Fibroblast of skin of scalp (primary cell): ENCODE measurements at places on chromosomes 7 and 10.
A peak's percentile ranks its signal among the peaks of the same experiment; 100 is the strongest.

DNA sequence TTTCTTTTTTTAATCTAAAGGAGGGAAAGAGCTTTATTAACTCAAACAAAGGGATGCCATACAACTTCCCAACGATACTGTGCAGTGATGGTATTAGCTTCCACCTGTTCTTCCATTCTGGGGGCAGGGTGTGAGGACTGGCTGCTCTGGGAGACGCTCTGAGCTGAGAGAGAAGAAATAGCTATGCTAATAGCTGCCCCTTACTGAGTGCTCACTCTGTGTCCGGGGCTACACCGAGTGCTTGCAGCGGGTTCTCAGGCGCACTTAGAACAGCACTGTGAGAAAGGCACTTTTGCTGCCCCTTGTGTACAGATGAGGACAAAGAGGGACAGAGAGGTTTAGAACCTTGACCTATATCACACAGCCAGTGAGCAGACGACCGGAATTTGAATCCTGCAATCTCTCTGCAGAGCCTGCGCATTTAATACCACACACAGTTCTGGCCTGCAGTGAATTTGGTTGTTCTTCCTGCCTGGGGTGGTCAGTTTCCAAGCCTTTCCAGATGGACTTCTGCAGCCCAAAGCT lies 142.2 kb downstream of the PLPP4 start:
- no peak for DNase-seq

DNA sequence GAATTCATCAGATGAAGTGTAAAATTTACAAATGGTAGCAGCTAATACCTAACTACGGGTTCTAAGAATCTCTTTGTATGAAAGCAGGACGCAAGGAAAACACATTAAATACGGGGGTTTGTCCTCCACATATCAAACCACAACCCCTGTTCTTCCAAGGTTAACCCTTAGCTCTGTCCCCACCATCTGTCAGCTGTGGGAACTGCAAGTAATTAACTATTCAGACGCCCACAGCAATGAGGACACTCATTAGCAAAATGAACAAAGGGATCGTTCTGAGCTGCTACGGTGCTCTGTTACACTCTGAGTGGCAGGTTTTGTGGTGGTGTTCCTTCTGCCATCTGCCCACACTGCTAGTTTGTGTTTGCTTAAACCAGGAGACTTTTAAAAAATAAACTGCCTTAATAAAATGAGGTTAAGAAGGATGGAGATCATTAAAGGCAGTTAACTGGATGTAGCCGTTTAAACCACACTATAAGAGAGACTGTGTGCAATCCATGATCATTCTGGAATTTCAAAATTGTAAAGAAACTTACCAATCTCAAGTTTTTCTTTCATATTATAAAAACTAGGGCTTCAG lies 51.4 kb downstream of the C10orf67 start:
- peak; percentile 25 for DNase-seq

DNA sequence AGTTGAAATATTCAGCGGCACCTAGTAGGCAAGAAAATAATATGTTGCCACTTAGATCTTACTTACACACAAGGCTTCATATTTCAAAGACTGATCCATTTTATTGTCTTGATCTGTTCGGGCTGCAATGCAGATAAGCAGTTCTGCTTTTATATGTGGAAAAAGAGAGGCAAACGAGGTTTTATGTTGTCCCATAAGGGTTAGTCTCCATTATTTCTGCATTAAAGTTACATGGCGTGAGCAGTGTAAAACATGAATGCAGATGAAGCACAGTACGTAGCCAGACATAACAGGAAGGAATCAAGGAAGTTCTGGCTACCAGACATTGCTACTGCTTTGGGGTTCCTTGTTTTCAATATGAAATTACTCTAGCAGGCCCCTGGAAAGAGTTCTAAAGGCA lies 224.8 kb downstream of the BBS9 start:
- DNase-seq: no peak

GRCh38 chr7:104357166-104357565 lies 28.8 kb downstream of the LHFPL3 start:
- no peak for DNase-seq

DNA sequence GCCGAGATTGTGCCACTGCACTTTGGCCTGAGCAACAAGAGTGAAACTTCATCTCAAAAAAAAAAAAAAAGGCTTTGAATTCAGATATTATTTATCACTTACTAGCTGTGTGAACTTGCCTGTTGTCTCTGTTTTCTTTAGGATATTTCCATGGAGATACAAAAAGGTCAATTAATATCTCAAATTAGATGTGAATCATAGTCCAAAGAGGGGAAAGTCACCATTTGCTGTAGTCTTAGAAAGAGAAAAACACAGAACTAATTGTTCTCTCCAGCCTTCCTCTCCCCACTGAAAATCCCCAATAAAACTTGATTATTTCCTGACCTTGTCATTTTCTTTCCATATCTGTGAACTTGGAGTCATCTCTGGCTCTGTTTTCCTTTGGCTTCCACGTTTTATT lies 21.2 kb downstream of the HEPACAM2 start:
- DNase-seq: no peak

DNA sequence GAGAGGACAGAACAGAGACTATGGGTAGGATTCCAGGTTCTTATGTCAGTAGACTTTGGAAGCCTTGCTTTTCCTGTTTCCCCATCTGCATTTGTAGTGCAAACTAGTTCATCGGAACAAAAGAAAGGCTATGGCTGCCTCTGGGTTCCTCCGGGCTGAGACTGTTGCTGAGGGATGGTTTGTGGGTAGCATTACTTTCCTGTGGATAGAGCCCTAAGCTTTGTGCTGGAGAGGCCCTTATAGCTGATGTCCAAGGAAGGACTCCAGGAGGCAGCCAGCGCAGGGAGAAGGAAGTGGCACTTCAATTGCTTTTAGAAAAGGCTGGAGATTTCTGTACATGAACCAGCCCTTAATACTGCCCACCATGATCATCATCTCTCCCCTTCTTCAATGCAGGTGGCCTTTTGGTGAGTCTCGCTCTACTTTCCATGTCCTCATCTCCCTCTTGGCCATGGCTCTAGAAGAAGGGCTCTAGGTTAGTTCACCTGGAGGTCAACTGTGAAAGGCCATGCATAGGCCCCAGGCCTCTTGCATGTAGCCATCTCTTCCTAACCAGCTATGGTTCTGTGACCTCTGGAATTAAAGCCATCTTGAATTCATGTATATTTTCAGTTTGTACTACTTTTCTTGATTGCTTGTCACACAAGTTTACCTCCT lies 15.4 kb downstream of the MXI1 start:
- no peak for DNase-seq

DNA sequence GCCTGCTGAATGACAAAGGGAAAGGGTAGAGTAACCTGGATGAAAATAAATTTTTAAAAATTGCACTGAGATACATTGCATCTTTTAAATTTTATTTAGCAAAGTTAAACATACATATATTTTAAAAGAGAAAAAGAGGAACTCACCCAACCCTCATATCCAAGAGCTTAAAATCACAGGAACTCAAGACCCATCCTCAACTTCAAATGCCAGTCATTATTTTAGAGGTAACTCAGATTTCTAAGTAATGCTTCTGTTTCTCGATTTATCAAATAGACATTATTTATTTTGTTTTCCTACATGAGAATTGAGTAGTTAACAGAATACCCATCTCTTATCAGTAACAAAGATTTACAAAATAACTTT lies 32.4 kb upstream of the KMT2E start:
- DNase-seq: no peak

GRCh38 chr10:63671317-63671937 lies 150.2 kb downstream of the REEP3 start:
- DNase-seq: peak; percentile 93

- DNase-seq: no peak
Measured at GRCh38 chr10:91593366-91593765, 39.5 kb downstream of the PPP1R3C start.

- peak; percentile 37 for DNase-seq
Measured at GRCh38 chr10:2111965-2112364, 374.6 kb upstream of the ADARB2 start.
